ENCODE measurements at places on chromosomes 7 and 10. TPM values are rescaled to one million over a fixed set of nuclear protein-coding genes. Genes with fewer than 3 reads are reported as not detected.

NEUROG3 gene
- 7.3 TPM for total RNA-seq

LAMB1 gene
- total RNA-seq = 275 TPM

SPDYE2 gene
- total RNA-seq = not detected

GLI3 gene
- total RNA-seq = 9.0 TPM

- DNase-seq = no peak
Measured at GRCh38 chr7:100836812-100837098, 9.4 kb upstream of the EPHB4 start.

DNA sequence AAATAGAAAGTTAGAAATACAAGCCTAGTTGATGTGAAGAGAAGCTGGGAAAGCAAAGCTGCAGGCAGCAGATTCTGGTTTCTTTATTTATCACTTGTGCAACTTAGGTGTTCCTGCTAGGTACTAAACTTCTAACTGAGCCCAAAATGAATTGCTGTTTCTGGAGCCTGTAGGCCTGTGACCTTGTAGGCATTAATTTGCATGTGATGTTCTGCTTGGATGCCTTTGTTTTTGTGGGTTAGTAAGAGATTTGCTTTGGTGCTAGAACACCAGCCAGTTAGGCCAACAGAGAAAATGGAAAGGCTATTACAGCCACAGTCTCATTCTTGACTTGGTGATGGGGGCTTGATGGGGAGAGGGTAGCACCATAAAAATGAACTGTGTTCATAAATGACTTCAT is 370.7 kb downstream of the PPP1R3A start:
- no peak for DNase-seq

DNA sequence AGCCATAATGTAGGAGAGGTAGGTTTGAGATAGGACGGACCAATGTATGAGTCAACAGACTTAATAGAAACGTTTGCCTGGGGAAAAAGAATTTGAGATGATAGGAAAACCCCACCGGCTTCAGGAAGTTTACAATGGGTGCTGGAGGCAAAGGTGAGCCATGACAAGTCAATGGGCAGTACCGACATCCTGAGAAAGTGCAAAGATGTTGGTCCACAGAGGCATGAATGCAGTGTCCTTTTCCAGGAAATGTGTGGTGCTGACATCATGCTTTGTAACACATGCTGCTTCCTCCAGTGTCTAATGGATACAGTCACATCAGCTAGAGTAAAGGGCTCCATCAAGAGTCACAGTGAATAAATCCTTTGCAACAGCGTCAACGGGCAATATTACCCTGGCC is 533.6 kb downstream of the INHBA start:
- DNase-seq = no peak

DNA sequence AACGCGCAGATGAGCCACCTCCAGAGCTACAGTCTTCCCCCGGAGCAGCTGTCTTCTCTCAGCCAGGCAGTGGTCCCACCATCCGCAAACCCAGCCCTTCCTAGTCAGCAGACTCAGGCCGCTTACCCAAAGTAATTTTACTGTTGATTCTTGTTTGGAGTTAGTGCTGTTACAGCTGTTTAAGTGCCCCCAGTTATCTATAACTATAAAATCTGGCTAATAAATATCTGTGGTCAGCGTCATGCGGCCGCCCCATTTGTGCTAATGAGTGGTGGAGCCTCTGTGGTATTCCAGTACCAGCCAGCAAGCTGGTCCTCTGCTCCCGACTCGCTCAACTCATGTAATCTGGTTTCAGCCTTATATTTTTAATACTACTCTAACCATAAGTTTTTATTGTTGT is 43.2 kb upstream of the TMEM236 start:
- no peak for DNase-seq
